ENCODE measurements at places on chromosomes 4 and X. TPM values are rescaled to one million over a fixed set of nuclear protein-coding genes. Genes with fewer than 3 reads are reported as not detected.

ARSJ gene
- 5.5 TPM for polyA plus RNA-seq

DNA sequence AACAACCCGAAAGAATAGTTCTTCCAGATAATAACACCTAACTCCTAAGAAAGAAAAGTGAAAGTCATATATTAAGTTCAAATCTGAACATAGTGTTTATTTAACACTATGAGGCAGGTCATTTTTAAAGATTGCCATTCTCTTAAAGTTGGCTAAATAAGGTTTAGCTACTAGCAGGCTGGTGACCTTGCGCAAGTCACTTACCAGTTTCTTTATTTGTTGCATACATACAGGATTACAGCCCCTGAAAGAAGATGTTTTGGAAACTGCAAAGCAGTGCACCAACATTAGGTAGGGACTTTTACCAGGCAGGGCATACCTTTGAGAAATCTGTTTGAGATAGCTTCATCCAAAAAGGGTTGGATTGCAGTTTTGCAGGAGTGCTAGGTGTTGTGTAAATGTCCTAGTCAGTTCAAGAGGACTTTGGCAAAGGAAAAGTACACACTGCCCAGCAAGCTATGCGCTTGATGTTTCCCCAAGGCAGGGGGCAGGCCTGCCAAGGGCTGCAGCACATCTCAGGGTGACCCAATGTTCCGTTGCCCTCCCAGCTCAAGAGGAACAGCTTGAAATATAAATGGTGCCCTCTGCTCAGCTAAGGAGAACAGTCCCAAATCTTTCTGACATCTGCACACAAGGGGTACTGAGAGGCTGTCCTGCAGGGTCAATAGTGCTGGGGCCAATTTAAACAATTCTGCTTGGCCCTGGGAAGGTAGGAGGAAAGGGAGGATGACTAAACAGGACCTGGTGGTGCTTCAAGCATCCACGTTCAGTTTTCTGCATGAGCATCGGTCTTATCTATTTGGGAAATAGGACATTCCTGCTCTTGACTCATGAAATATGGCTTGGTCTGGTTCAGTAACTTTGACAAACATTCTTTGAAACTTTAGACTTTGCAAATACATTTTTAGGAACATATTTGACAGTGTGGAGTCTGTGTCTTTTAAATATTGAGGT lies 130.8 kb downstream of the COL4A6 start:
- DNase-seq, result no peak

- DNase-seq, result no peak
Measured at GRCh38 chr4:83224502-83225197, 59.9 kb downstream of the COQ2 start.

GRCh38 chr4:13240066-13240465 lies 244.1 kb downstream of the RAB28 start:
- DNase-seq, result no peak

DNA sequence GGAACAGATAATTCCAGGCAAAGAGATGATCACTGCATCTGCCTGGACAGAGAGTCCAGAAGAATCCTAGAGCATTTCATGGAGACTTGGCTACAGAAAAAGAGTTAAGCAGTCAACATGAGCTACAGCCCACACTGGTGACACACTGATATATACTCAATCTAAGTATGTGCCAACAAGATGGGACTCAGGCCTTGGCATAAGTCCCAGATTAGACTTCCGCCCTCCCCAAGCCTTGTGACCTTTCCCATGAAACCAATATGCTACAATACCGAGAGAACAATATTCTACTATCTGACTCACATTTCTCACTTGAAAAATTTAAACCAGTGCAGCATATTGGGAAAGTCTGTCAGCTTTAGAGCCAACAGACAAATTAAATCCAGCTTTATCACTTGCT lies 65.7 kb upstream of the SLITRK2 start:
- DNase-seq, result peak; percentile 1

- DNase-seq, result no peak
Measured at GRCh38 chrX:44484607-44485146, 58.0 kb downstream of the FUNDC1 start.

GRCh38 chrX:2263203-2263602 lies 237.6 kb downstream of the DHRSX start:
- no peak for DNase-seq

Data from urinary bladder (tissue), 4 donors.